CD4-positive, alpha-beta T cell treated with Interleukin-17A for 1 hour (primary cell): ENCODE measurements at places on chromosomes 3 and 15.
A peak's percentile ranks its signal among the peaks of the same experiment; 100 is the strongest.

GRCh38 chr15:88479169-88479568 lies 11.7 kb downstream of the MRPS11 start:
- DNase-seq, result no peak

GRCh38 chr15:64438653-64439447 lies 21.5 kb upstream of the ZNF609 start:
- DNase-seq, result no peak

DNA sequence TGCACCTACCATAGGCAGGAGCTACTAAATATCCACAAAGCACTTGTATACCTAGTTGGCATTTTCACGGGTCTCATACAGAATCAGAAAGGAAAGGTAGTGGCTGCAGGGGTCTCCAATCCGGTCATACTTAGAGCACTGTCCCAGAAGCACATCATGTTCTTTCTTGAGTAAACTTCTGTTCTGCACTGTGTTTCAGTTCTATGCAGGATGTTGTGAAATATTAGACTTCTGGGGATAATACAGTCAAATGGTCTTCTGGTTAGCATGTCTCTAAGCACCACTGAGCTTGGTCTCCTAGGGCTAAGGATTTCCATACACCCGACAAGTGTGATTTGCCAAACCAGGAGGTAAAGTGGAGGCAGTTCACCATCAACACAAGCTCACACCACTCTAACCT lies 27.9 kb downstream of the MINDY4B start:
- no peak for DNase-seq

DNA sequence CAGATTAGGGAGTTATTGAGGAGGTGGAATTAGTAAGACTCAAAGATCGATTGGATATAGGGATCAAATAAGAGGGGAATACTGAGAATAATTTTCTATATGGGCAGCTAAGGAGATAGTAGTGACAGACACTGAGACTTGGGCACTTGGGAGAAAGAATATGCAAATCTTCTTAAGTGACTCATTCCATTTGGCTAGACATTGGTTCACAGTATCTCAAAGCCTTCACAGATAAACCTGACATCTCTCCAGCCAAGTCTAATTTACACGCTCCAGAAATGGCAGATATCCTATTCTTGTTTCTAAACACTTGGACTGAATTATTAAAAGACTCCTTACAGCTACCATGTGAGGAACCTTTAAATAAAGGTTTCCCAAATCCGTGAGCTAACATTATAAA lies 104.6 kb upstream of the ADAMTS9 start:
- DNase-seq, result no peak

- no peak for DNase-seq
Measured at GRCh38 chr3:54264050-54264449, 141.7 kb downstream of the CACNA2D3 start.

- DNase-seq, result no peak
Measured at GRCh38 chr3:171995486-171995885, 43.9 kb upstream of the FNDC3B start.

DNA sequence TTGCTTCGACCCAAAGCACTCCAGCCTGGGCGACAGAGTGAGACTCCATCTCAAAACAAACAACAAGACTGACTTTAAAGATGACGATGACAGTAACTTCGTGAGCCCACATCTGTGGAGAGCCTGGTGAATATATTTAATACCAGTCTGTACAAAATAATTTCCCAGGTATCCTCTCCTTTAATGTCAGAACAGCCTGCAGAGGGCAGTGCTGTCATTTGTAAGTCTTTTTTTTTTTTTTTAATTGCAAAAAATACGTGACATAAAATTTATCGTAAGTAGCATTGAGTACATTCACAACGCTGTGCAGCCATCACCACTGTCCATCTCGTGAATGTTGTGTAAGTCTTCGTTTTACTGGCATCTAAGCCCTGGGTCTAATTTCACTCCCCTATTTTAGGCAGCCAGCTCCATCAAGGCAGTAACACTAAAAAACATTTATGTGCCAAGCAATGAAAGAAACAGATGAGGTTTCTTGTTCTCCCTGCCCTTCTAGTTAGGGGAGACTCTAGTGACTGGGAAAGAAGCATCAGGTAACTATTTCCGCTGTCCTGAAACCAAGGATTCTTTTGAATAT lies 1.4 kb downstream of the HTD2 start:
- peak; percentile 79 for DNase-seq

DNA sequence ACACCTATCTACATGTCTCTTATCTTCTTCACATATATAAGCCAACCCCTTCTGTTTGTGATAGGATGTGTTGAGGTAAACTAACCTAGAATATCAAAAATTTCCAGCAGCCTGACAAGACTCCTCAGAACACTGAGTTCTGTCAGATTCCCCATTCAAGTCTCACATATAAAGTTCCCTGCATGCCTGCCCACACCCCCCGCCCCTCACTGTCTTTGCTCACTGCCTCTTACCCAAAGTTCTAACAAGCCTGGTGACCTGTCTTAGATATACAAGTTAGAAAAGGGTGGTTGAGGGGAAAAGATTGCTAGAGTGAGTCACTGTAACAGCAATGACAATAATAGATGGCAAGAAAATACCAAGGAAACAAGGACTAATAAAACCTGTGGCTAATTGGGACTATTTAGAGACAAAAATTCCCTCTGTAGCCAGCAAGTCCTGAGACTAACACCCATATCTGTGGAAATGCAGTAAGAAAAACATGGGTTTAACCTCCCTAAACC lies 40.1 kb downstream of the FBXO22 start:
- DNase-seq, result no peak

DNA sequence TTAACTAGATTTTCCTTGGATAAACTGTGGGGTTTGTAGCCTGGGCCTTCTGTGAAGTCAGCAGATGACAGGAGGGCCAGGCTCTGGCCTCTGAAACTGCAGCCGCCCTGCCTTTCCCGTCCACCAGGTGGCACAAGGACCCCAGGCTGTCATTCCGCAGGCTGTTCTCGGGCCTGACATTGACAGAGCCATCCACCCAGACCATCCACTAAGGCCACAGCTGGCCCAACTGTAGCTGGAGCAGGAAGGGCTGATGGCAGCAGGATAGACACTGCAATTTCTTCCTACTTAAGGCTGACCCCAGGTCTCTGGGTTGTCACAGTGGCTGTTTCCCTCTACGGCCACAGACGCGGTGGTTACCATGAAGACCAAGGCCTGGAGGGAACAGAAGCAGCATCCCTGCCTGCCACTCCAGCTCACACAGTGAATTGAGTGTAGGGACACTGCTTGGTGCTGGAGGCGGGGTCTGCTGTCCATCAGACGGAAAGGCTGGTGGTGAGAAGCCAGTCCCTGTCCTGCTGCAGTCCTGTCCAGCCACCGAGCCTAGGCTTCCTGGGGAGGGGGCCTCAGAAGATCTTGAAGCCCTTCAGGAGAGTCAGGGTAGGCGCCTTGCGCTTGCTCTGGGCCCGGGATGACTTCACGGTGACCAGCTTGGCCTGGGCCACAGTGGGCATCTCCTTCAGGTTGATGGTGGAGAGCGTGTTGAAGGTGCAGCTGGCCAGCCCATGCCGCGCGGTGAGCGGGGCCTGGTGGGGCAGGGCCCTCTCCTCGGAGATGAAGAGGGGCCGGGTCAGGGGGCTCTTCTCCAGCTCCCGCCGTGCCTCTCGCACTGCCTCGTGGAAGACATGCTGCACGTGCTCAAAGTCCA lies 9.4 kb downstream of the SLC51B start:
- DNase-seq, result peak; percentile 53

DNA sequence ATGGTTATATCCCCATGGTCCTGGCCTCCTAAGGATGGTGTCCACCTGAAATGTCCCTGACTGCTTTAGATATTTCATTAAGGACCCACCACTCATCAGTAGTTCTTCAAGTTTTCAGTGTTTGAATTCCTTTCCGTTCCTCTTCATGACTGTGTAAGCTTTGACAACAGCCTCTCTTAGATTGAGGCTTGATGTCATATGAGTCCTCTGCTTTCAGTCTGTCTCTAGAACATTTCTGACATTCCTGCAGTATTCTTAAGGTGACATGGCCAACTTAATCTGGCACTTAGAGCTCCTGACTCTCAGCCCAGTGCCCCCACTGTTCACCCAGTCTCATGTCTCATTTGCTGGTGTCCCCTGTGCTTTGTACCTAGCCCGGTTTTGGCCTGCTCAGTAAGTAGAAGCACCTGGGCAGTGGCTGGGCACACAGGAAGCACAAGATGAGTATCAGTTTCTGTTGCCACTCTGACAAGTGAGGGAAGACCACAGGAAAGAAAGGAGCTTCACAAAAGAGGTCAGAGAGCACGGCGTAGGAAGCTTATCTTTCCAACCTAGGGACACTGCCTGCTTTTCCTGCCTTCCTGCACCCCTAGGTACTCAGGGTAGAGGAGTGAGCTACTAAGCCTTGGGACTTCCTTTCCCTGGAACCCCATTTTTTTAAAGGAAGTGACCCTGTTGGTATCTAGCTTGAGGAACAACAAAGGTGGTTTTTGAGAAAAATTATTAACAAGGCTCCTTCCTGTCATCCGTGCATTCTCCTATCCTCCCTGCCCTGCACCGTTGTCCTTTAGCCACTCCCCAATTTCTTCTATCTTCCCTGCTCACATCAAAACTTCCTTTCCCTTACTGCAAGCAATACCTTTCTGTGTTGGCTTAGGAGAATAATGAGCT lies 103.1 kb downstream of the KLHL25 start:
- DNase-seq, result peak; percentile 70

DNA sequence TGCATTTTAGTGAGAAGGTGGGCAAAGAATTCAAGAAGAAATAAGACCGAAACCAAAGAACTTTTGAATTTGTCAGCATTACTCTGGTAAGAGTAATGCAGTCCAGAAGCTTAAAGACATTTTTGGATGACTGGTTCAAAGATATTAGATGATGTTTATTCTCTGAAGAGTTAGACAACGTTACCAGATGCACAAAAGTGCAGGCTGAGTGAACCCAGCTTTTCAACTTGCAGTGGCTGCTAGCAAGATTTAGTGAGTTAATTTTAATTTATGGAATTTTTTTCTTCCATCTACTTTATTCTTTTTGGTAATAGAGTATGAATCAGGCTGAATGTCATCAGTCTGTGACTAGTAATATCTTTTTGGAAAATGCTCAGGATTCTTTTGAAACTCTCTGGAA lies 267.3 kb upstream of the AZI2 start:
- DNase-seq, result no peak

DNA sequence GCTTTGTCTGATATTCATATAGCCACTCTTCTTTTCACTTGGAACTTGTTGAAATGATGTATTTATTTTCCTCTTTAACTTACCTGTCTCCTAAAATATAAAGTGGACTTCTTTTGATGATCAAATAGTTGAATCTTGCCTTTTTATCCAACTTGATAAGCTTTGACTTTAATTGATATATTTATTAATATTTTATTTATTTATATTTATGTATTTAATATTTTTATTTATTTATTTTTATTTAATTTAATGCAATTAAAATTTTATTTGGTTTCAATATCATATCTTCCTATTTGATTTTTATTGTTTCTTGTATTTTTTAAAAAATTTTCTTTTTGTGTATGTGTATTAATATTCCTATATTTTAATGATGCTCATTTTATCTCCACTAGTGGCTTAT lies 555.1 kb upstream of the EPHA6 start:
- DNase-seq, result no peak

- DNase-seq, result no peak
Measured at GRCh38 chr3:56802378-56802745, 613 bp upstream of the ARHGEF3 start.

GRCh38 chr3:187678726-187679268 lies 8.6 kb upstream of the SST start:
- DNase-seq, result peak; percentile 22

DNA sequence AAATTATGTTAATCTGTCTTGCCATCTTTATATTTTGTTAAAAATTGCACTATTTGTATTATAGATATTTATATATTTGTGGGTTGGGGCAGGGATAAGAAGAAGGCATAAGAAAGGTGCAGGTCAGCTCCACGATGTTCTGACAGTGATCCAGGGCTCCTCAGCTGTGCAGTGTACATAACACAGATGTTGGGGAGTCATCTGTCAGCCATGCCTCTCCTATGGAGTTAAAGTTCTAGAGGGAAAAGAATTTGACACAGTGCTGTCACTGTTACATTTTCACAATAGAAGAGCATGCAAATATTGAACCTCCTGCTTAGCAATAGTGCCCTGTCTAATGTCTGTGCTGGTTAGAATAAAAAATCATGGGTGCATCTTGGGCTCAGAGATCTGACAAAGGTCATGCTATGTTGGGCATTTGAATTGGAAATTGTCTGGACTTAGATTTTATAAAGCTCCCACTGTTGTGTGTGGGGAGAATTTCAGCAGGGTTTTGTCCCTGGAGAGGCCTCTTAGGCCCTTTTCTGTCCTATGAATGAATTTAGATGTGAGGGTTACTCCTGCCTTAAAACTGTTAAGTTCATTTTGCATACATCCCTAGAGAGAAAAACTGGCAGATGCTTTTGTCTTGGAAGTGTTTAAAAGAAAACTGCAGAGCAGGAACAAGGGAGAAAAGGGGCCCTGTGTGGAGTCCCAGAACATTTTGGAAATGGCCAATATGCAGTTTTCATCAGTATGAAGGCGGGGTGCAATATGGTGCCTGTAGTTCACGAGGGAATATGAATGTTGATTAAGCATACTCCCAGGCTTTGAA lies 20.4 kb downstream of the CDIN1 start:
- no peak for DNase-seq

GRCh38 chr3:82736696-82737277 lies 975.3 kb upstream of the GBE1 start:
- no peak for DNase-seq

DNA sequence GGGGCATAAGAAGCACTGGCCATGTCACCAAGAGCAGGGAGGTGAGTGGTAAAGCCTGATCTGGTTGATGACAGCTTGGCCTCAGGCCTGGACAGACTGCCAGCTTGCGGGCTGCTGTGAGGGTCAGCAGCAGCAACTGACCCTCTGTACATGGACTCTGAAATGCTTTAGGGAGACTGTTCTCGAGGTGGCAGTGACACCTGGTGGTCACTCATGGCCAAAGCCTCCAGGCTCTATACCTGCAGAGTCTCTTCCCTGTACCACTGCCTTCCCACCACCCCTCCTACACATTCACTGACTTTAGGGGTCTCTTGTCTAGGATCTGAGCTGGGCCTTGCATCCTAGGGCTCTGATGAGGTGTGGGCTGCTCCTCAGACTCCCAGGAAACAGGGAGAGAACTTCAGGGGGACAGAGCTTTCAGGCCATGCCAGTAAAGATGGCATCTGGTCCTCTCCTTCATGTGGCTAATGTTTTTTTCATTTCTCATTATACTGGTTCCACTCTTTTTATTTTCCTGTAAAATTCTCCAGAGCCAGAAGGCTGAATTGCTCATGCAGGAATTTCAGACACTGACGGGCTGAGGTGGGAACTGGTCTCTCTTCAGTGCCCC lies 17.2 kb upstream of the TIMP4 start:
- DNase-seq, result peak; percentile 7

GRCh38 chr3:128503751-128504532 lies 10.9 kb upstream of the GATA2 start:
- DNase-seq, result no peak

GRCh38 chr3:76760336-76760735 lies 279.6 kb upstream of the ROBO2 start:
- no peak for DNase-seq
